ENCODE measurements at places on chromosomes 12 and 14. TPM values are rescaled to one million over a fixed set of nuclear protein-coding genes. Genes with fewer than 3 reads are reported as not detected.

GRCh38 chr14:77108753-77109152 lies 10.7 kb downstream of the CIPC start:
- no peak for DNase-seq

- no peak for DNase-seq
Observed at GRCh38 chr12:46400406-46400805, 27.8 kb upstream of the SLC38A2 start.

GRCh38 chr12:116984098-116984497 lies 73.3 kb downstream of the FBXW8 start:
- DNase-seq, result no peak

- DNase-seq, result no peak
Observed at GRCh38 chr14:60206837-60207533, 41.8 kb upstream of the DHRS7 start.

GRCh38 chr12:68943848-68944247 lies 10.9 kb upstream of the CPM start:
- DNase-seq, result no peak

DNA sequence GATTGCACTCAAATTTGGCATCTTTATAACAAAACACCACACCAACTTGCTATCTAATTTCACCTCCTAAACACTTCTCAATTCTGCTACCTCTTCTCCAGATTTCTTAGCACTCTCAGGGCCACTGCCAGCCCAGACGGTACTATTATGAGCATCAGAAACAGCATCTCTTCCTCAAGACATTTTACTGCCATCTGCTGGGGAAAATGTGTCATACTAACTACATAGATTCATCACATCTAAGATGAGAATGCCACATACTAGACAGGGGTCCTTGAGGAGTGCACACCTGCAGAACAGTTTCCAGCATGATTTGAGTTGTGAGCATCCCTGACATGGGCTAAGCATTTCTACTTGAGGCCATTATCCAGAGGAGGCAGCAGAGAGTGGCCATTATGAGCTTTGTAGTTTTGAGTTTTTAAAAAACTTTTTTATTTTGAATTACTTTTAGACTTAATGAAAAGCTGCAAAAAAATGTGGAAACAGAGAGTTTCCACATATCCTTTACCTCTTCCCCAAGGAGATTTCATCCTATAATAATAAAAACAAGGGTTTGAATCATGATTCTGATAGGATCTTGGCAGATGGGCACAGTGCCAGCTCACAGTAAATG lies 15.1 kb upstream of the GRIP1 start:
- DNase-seq, result peak; percentile 49

GRCh38 chr12:123712780-123713319 lies 697 bp downstream of the ATP6V0A2 start:
- peak; percentile 6 for DNase-seq

DNA sequence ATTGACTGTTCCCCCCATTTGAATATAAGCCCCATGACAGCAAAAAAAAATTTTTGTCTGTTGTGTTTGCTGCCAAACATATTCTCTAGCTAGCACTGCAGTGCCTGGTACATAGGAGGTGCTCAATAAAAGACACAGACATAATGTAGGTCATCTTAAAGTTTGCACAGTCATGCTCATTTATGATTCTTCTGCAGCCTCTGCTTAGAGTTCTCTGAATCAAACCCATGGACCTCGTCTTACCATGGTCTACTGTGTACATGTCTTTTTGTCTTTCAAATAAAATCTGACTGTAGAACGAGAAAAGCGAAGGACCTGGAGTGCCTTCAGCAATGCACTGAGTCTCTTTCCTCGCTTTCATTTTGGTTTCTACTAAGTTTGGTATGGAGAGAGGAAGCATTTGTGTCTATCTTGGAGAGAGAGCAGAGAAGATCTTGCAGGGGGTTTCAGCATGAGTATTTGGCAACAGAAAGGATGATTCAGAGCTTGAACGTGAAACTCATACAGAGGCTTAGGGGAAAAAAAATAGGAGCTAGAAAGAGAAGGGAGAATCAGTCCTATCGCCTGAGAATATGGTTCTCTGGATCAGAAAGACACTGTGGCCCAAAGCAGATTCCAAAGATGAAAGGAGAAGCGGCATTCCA lies 38.8 kb upstream of the TMCC3 start:
- DNase-seq, result peak; percentile 38

DNA sequence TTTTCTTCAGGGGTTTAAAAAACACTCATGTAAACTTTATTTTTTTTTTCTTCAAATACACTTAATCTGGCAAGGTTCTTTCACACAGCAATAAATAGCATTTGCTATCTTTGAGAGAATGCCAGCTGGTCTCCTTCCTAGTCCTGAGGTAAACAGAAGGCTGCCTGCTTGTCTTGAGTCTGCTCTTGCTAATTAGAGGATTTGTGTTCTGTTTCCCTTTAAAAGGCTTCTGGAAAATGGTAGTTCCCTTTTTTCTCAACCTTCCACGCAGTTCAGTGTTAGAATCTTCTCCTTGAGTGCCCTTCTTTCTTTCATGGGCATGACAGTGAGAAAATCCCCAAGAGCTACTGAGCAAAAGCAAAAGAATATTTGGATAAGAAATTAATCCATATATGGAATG lies 92.3 kb upstream of the DCN start:
- DNase-seq, result no peak

GRCh38 chr12:16435875-16436554 lies 88.6 kb downstream of the MGST1 start:
- DNase-seq, result no peak

Gene P2RX7
- 0.26 TPM for polyA plus RNA-seq

Gene KRT86
- polyA plus RNA-seq, result 8.6 TPM

Gene PLEKHD1
- polyA plus RNA-seq, result not detected

Gene PTPRO
- polyA plus RNA-seq, result 0.08 TPM

Gene RPS6KL1
- polyA plus RNA-seq, result 0.51 TPM

Gene MFAP5
- 17.7 TPM for polyA plus RNA-seq

Gene CELA1
- not detected for polyA plus RNA-seq

Gene RAPGEF3
- polyA plus RNA-seq, result 6.2 TPM
